RPMI7951 (cell line): ENCODE measurements at places on chromosomes 6 and 20.
A peak's percentile ranks its signal among the peaks of the same experiment; 100 is the strongest.

- DNase-seq, result peak; percentile 95
These were observed 45.4 kb downstream of the SSR1 start for GRCh38 chr6:7267466-7268091.

GRCh38 chr20:51221791-51222408 lies 199.0 kb upstream of the KCNG1 start:
- DNase-seq, result peak; percentile 39

GRCh38 chr6:142406131-142406530 lies 104.3 kb downstream of the ADGRG6 start:
- DNase-seq, result no peak

DNA sequence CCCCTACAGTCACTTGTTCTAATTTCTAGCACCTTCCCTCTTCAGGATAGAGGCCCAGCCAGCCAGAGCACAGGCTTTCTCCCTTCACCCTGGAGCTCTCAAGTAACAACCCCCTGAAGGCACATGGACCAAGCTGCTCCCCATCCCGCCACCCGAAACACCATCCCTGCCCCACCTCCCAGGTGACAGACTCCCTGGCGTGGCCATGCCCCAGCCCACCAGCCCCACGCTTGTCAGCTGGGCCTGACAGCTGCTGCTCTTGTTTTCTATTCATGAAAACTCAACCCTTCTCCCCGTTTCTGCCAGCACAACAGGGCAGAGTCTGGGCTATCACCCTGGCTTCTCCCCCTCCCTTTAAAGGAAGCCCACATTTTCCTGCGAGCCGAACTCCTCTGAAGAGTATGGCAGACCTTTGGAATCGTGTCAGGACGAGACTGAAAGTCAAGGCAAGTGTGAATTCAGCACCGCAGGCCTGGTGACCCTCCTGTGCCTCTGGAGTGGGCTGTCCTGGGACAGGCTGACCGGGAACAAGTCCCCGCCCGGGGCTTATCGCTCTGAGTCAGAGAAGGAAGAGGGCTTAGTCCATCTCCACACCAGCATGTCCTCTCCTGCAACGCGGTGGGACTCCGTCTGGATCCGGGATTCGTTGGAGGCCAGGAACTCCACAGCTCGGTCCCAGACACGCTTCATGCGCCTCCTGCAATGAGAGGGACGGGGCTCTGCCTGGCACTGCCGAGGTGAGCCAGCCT lies 16.7 kb downstream of the LEMD2 start:
- peak; percentile 21 for DNase-seq

- no peak for DNase-seq
These were observed 71.1 kb upstream of the BLCAP start for GRCh38 chr20:37598575-37599342.

DNA sequence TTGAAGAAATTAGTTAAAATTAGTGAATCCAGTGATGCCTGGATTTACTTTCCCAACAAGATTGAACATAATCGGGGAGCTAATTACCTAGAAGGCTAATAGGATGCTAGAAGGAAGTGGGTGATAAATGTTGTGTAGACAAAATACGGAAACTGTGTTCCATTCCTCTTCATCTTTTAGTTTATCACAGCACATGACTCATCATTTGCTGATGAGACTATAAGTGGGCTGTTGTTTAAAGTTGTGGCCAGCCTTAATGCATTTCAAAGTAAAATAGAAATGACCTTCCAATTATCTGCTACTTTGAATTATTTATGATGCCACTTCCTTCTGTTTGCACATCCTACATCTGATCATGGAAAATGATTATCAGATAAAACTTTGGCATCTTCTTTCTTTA lies 43.4 kb downstream of the OGFRL1 start:
- no peak for DNase-seq

DNA sequence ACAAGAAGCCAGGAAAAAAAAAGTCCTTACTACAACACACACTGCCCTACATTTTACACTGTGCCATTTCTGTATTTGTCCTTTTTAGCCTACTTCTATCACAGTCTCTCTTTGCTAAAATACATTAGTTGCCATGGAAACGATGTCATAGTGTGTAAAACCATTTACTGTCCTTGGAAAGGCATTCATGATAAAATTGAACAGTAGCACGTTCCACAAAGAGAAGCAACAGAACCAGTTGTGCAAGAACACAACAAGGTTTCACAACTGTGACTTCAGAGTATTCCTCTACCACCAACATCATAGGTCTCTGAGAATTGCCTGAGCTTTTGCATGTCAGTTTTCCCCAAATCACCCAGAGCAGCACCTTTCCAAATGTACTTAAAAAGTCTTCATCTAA lies 20.5 kb downstream of the FYN start:
- no peak for DNase-seq

- DNase-seq, result peak; percentile 18
These were observed 597.9 kb downstream of the EPM2A start for GRCh38 chr6:145137425-145137824.

- peak; percentile 91 for DNase-seq
These were observed 220.8 kb upstream of the FOXA2 start for GRCh38 chr20:22805219-22805618.

- peak; percentile 96 for DNase-seq
These were observed 275.1 kb downstream of the CDC5L start for GRCh38 chr6:44662461-44663121.

DNA sequence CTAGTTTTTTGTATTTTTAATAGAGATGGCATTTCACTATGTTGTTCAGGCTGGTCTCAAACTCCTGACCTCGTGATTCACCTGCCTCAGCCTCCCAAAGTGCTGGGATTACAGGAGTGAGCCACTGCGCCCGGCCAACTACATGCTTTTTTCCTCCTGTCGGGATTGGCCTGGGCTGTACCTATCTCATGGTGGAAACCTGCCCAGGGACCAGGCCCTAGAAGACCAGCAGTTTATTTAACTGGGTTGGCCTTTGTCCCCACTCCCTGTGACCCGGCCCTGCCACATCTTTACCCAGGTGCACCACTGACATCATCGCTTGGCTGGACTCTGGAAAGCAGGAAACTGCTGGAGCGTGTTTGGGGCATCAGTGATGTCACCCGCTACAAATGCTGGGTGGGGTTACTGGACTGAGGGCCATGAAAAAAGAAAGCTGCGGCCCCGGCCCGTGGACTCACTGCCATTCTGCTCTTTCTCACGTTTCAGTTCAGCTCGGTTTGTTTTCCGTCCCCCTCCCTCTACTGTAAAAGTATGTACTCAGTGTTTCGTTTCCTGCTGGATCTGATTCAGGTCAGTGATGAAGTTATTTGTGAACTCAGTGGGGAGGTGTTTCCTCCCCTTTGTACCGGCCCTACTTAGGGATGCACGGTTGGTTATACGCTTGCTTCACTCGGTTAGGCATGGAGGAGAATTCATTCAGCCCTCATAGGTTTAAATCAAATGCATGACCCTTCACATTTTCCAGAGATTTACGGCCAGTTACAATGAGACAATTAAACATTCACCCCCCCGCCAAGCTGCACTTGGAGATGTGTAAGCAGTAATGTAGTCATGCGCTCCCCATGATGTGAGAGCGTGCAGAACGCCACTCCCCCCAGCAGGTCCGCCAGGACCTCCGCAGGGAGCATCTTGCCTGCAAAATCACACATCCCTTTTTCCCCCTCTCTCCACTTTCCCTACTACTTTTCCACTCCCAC lies 179.3 kb downstream of the MTHFD1L start:
- peak; percentile 80 for DNase-seq

- peak; percentile 96 for DNase-seq
These were observed at the start of gene STX16 for GRCh38 chr20:58650776-58651558. STX16 (plus strand) TSS chr20:58651283; CDS start chr20:58652007, 724 bp downstream.

- DNase-seq, result no peak
These were observed 39.3 kb downstream of the EIF2S2 start for GRCh38 chr20:34072778-34073177.

GRCh38 chr20:19802492-19803158 lies 44.6 kb downstream of the RIN2 start:
- DNase-seq, result peak; percentile 55

GRCh38 chr20:19583532-19584175 lies 174.4 kb upstream of the RIN2 start:
- peak; percentile 78 for DNase-seq

DNA sequence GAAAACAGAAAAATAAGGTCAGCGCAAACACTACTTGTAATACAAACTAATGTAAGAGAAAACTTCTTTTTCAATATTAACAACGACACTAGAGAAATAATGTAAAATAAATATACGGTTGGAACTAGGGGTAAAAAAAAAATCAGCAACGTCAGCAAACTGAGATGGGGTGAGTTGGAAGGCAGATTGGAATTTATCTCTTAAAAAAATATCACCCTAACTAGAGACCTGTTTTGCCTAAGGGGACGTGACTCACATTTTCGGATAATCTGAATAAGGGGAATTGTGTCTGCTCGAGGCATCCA lies 705 bp upstream of the UTRN start:
- no peak for DNase-seq

GRCh38 chr20:37991157-37991866 lies 41.9 kb downstream of the TTI1 start:
- no peak for DNase-seq

DNA sequence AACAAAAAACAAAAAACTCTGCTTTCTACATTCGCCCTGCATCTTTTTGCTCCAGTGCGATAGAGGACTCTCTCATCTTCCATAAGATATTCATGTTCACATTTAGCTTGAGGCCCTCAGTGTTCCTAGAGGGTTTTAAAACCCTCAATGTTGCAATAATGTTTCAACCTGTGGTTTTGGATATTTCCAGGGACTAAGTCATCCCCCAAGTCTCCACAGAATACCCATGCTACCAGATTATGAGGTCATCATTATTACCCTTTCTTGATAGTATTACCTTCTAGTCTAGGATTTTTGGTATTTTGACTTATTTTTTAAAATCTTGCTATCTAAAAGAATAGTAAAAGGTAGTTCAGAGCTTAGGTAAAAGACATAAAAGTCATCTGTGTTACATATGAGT lies 480.5 kb upstream of the ID4 start:
- no peak for DNase-seq

GRCh38 chr6:5085648-5086293 lies 630 bp downstream of the PPP1R3G start:
- peak; percentile 50 for DNase-seq

DNA sequence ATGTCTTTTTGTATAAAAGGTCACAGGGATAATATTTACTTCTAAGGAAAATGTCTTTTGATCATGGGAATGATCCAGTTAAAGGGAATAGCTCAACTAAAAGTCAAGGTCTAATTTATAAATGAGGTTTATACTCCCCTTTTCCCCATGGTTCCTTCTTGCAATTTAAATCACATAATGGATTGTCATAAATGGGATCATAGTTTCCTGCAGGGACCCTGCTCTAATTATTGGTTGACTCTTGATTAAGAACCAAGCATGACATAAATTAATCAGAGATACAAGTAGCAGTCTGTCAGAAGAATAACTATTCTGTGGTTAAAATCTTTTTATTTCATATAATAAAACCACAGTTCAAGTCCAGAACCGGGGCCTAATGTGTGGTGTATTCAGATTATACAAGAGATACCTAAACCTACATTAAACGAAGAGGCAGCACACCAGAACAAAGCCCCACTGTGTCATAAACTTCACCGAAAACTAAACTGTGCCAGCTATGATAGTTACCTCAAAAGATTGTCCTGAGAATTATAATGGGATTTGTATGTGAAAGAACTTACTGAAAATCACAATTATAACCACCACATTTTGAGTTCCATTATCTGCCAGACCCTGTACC lies 43.0 kb upstream of the CD83 start:
- DNase-seq, result no peak

GRCh38 chr6:5814116-5814515 lies 192.6 kb downstream of the NRN1 start:
- DNase-seq, result no peak

DNA sequence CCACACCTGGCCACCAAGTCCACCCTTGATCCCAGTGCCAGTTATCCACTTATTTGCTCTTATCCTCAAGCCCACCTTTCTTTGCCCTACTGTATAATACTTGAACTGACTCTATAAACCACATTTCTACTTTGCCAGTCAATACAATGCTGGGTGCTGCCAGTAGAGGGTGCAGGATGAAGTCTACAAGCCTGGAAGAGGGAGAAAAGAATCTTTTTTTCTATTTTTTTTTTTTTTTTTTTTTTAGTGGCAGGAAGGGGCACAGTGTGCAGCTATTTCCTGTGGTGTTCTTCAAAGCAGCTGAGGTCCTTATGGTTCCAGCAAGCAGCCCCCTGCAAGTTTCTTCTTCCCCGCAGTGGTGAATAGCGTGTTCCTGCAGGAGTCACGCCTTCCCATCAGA lies 22.2 kb upstream of the GABRR1 start:
- no peak for DNase-seq

- no peak for DNase-seq
These were observed 283.6 kb downstream of the CDKAL1 start for GRCh38 chr6:20817806-20818320.

GRCh38 chr6:40349901-40350746 lies 237.0 kb downstream of the LRFN2 start:
- peak; percentile 44 for DNase-seq

DNA sequence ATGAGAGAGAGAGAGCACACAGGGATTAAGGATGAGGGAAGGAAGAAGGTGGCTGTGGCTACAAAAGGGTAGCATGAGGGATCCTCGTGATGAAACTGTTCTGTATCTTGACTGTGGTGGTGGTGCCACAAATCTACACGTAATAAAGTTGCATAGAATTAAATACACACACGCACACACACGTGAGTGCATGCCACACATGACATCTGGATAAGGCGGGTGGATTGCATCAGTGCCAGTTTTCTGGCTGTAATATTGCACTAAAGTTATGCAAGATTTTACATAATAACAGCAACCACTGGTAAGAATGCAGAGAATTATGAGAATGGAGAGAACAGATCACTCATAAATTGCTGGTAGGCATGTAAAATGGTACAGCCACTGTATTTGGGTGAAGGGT lies 16.9 kb upstream of the STK35 start:
- DNase-seq, result no peak

GRCh38 chr20:61092251-61092650 lies 159.8 kb upstream of the CDH4 start:
- no peak for DNase-seq

DNA sequence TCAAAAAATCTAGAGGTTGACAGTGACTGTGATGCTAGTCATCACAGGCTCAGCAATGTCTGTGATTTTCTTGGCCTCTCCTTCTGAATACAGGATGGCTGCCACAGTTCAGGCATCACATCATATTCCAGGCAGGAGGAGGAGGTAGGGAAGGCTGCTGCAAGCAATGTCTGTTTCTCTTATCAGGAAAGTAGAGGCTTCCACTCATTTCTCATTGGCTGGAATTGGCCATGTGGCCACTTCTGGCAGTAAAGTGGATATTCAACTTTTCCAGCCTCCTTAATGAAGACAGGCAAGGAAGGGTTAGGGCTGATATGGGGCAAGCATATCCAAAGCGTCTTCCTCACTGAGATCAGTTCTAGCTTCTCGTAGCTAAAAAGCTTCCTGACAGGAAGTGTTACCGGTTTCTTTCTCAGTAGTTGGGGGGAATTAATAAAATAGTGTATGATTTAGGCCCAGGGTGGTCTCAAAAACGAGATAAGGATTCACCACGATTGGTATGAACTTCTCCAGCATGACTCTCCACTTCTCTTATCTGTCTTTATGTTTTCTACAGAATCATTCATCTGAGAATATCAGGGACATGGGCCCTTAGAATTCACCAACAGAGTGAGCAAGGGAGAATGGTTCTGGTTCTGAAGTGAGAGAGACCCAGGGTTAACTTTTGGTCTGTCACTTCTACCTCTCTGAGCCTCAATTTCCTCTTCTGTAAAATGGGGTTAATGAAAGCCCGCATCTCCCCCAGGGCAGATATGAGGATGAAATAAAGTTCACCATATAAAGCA lies 32.7 kb upstream of the PSMF1 start:
- no peak for DNase-seq

GRCh38 chr6:13445744-13446115 lies 41.7 kb downstream of the GFOD1 start:
- no peak for DNase-seq
